ENCODE measurements at places on chromosomes 5 and 9.

- DNase-seq: no peak
These were observed 976.9 kb downstream of the MAT2B start for GRCh38 chr5:164482351-164482750.

- no peak for DNase-seq
These were observed 958 bp upstream of the LCN8 start for GRCh38 chr9:136759001-136759400.

DNA sequence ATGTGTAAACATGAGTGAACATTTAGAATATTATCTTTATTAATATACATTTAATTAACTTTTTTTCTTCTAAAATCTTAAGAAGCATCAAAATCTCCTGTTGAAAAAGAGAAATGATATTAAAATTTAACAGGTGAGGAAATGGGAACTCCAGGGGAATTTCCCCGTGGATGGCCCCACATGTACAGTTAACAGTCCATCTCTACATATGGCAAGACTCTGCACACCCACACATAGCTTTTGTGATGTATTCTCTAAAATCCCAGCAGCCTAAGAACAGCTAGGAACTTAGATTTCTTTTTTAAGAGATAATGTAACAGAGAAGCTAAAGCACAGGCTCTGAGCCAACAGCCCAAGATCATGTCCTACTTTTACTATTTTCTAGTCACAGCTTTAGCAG is 556.3 kb upstream of the RGMB start:
- DNase-seq: no peak

GRCh38 chr9:107422189-107423185 is 67.1 kb downstream of the KLF4 start:
- DNase-seq: no peak

GRCh38 chr5:30121043-30121442 is 1072.4 kb upstream of the CDH6 start:
- DNase-seq: no peak

DNA sequence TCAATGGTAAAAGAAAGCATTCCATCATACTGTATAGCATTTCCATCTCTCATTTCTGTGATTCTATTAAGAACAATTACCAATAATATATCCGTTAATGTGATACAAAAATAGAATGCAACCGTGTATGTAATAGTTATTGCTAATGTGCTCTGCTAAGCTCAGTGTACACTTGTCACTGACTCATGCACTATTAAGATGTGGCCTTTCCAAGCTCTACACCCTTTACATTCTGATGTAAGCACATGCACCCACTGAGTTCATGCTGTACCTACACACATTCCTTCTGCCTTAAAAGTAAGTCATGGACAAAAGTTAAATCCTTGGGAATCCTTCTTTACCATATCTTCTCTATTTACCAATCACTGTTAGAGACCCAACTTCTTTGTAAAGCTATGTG is 319.1 kb downstream of the ZSWIM6 start:
- no peak for DNase-seq

GRCh38 chr9:137116728-137117127 is 2.2 kb upstream of the DPP7 start:
- DNase-seq: no peak

DNA sequence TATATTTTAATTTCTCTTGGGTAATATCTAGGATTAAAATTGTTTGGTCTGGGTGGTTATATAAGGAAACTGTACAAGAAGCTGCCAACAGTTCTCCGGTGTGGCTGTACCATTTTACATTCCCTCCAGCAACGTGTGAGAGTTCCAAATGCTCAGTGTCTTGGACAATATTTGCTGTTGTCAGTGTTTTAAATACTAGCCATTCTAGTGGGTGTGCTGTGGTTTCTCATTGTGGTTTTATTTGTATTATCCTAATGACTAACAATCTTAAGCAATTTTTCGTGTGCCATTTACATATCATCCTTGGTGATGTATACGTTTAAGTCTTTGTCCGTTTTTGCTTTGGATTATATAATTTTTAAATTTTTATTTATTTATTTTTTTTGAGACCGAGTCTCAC is 34.0 kb downstream of the TNFSF15 start:
- no peak for DNase-seq

DNA sequence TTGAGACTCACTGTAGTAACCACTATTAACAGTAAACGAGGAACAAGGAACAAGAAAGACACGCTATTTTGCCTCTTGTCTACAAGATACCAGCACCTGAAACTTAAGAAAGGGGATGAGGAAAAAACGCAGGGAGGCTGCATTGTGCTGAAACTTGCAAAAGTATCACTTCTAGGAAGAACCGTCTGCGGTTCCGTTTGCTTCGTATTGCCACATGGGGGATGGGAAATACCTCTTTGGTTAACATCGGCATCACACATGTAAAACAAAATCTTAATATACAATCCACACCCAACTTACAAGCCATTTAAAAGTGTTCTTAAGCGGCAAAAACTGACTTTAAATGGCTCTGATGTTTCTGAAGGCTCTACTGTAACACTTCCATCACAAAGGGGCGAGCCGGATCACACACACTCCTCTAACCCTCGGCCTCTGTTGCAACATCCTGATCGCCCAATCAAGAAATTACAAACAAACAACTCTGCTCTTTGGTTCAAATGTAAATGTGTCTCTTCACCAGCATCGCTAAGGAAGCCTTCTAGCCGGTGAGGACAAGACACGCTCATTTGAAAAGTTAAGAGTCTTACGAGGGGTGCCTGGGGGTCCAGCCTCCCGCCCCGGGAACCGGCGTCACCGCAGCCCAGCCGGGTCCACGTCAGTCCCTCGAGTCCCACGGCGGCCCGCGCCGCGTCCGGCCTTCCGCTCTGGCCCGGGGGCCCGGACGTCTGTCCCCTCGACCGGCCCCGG is 621 bp downstream of the SEC16A start:
- peak; percentile 43 for DNase-seq

GRCh38 chr5:142901476-142902185 is 131.5 kb downstream of the ARHGAP26 start:
- DNase-seq: no peak

GRCh38 chr9:28921857-28922500 is 1348.7 kb upstream of the C9orf72 start:
- DNase-seq: no peak

GRCh38 chr5:175788155-175788787 is 83.1 kb upstream of the CPLX2 start:
- no peak for DNase-seq

DNA sequence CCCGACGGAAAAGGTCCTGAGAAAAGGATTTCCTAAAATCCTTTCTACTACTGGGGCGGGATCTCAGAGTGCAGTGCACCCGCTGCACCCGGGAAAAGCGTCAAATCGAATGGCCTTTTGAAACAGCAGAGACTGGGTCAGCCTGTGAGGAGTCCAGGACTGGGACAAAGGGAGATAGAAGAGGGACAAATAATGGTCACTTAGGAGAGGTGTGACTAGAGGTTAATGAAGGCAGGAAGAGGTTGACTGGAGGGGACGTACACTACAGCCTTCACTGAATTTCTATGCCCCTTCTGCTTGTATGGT is 1.5 kb downstream of the PLPPR1 start:
- no peak for DNase-seq

DNA sequence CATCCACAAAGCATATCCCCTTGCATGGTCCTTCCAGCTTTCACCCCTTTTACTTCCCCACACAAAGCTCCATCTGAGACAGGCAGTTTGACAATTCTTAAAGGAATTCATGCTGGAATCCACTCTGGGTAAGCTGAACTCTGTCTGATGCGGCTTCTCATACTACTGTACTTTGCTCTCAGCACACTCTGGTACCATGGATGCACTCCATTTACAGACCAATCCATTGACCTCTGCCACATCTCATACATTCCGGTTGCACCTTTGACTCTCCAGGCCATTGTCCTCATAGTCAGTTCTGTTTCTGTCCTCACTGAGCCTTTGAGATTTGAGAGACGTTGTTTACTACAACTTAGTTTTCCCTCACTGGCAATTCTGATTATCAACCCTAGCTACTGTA is 12.2 kb downstream of the SPATA9 start:
- no peak for DNase-seq

- DNase-seq: no peak
These were observed 166.4 kb upstream of the ZNF618 start for GRCh38 chr9:113709721-113710120.

DNA sequence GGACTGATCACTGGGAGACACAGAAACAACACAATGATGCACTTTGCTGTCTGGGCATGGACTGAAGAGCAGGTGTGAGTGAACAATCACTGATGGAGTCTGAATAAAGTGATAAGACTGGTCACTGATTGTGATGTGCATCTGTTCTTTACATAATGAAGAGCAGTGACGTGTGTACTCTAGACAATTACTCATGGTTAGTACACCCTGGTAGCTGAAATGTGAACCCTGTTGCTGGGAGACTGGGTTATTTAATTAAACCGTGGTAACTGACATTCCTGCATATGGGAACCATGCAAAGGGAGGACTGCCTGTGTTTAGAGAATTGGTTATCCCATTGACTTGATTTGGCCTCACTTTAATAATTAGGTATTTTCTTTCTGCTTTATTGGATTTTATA is 202.9 kb downstream of the NR2F1-AS1 start:
- no peak for DNase-seq

GRCh38 chr5:64595031-64595855 is 89.4 kb downstream of the RGS7BP start:
- DNase-seq: no peak

DNA sequence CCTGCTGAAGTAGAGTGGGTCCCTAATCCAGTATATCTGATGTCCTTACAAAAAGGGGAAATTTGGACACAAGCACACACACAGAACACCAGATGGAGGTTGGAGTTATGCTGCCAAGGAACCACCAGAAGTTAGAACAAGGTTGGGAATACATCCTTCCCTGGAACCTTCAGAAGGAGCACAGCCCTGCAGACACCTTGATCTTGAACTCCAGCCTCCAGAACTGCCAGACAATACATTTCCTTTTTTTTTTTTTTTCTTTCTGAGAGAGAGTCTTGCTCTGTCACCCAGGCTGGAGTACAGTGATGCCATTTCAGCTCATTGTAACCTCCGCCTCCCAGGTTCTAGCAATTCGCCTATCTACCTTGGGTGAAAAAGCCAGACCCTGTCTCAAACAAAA is 7.1 kb upstream of the ODF2 start:
- DNase-seq: no peak

DNA sequence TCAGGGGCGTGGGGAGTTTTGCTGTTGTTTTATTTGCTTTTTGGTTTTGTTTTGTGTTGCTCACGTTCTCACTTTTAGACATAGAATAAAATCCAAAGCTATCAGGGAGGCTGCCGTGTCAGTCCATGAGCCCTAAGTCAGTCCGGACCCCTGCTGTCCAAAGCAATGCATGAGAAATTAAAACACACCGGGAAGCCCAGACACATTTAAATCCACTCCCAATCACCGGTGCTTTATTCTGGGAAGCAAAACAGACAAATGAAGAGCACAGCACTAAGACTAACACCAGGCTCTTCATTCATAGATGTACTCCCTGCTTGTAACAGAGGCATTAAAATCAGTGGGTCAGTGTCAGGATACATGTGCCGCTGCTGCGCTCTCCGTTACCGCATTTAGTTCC is 180.9 kb downstream of the IRX2 start:
- no peak for DNase-seq

DNA sequence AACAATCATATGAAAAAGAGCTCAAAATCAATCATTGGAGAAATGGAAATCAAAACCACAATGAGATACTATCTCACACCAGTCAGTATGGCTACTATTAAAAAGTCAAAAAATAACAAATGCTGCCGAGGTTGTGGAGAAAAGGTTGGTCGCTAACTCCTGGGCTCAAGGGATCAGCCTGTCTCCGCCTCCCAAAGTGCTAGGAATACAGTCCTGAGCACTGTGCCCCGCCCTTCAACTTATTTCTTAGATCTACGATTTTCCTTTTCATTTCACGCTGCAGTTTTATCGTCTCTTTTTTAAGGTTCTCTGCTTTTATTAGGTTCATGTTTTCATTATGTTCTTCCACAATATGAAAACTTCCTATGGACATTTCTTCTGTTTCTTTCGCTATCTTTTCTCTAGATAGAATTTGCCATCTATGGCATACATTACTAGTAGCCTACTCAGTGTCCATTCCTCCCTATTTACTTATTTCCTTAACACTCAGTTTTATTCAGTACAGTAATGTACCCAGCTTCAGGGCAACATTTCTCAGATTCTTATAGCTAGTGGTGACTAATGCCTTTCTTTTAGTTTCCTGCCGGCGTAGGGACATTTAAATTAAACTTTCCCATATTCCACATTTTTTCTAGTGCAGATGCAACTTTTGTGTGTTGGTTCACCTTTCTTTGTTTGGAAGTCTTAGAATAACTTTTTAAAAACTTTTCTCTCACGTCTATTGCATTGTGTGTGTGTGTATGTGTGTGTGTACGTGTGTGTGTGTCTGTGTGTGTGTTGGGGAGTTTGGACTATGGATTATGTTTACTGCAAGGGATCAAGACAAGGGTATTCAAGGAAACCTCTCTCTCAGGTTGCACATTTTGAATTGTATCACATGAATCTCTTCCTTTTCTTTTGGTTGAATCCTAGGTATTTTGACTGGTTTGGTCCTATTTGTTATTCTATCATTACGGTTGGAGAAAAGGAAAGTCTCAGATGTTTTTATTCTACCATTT is 21.6 kb upstream of the FBN2 start:
- no peak for DNase-seq

- DNase-seq: no peak
These were observed 25.4 kb downstream of the FBXO10 start for GRCh38 chr9:37550781-37551180.

DNA sequence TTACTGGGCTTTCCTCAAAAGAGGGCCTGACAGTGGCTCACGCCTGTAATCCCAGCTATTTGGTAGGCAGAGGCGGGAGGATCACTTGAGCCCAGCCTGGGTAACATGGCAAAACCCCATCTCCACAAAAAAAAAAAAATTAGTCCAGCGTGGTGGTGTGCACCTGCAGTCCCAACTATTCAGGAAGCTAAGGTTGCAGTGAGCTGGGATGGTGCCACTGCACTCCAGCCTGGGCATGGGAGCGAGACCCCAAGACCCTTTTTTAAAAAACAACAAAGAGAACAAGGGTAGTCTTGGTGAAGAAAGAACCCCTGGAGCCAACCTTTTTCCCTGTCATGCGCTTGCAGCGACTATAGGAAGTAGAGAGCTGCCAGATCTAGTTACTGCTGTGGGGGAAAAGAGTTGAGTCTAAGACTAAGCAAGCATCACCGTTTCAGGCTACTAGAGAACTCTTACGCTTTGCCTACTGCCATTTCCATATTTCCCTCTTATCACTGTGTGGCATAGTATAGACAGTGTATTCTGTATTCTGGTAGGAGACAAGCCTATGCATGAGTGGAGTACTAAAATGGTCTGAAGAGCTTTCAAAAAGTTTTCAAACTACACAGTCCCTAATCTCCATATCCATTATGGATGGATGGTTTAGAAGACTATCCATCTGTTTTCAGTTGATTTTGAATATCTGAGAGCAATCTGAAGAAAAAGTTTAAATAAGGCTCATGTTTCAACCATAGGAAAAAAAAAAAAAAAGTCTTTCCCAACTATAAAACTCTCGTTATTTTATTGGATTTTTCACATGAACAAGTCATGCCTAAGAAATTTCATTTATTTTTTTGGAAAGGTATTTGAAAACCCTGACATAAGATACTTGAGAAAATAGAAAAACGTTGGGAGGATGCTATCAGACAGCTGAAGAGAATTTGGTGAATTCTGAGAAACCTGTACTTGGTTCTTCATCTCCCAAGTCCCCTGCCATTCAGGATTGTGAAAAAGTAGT is 2.6 kb downstream of the C9orf40 start:
- DNase-seq: no peak

GRCh38 chr5:133496631-133497030 is 115.7 kb downstream of the FSTL4 start:
- no peak for DNase-seq

Data from naive thymus-derived CD4-positive, alpha-beta T cell (primary cell).